ENCODE measurements at places on chromosomes 1 and 21. TPM values are rescaled to one million over a fixed set of nuclear protein-coding genes. Genes with fewer than 3 reads are reported as not detected.
A peak's percentile ranks its signal among the peaks of the same experiment; 100 is the strongest.

Gene SAMD11
- total RNA-seq: not detected

Gene CNN3
- total RNA-seq: 7.2 TPM

Gene ANGEL2
- total RNA-seq: 41.5 TPM

GRCh38 chr1:230621324-230622030 is 20.8 kb upstream of the COG2 start:
- DNase-seq: no peak

DNA sequence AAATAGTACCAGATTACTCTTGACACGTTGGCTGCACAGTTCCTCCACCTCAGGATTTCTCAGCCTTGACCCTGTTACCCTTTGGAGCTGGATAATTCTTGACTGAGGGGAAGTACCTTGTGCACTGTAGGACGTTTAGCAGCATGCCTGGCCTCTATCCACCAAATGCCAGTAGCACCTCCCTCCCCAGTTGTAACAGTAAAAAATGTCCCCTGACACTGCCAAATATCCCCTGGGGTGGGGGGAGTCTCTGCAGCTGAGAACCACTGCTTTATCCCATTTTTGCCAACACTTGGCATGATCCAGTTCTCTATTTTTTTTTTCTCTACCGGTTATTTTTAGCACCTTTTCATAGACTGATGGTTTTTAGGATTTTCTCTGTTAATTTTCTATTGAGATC is 34.0 kb downstream of the C1orf198 start:
- no peak for DNase-seq

- peak; percentile 59 for DNase-seq
These were observed 8.2 kb upstream of the TARBP1 start for GRCh38 chr1:234486858-234487840.

DNA sequence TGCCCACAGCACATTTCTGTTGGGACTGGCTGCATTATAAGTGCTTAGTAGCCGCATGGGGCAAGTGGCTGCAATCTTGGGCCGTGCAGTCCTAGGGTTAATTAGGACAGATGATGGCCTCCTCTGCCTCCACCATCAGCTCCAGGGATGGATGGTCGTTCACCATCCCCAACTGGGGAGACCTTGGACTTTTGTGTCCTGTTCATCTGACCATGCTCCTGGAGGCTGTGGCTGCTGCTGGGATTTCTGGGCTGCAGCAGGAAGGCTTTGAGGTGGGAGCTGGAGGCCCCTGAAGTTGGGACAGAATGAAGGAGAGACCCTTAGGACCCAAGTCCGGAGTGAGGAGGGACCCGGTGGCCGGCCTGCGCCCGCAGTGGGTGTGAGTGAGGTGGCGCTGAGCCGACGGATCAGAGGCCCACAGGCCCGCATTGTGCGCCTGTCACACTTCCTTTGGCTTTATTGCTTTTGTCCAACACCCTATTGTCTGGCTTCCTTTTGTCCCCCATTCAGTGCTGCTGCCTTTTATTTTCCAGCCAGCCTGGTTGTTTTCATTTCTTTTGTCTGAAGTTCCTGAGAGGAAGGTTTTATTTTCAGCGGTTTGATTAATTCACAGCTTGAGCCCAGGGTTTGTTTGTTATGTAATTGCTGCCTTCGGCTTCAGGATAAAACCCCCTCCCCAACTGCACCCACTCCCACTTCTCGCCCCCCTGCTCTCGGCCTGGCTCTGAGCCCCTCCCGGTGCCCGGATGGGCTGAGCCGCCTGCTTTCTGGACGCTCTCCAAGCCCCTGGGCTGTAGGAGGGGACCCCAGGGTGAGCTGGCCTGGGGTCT is 35.6 kb downstream of the SOX13 start:
- DNase-seq: no peak

Measured in activated CD8-positive, alpha-beta T cell treated with anti-CD3 and anti-CD28 coated beads, Interleukin-2, amount 10 ng/mL, durations not matched to agents 7 days and 5 days (primary cell).